ENCODE measurements at places on chromosomes 3 and 15.

DNA sequence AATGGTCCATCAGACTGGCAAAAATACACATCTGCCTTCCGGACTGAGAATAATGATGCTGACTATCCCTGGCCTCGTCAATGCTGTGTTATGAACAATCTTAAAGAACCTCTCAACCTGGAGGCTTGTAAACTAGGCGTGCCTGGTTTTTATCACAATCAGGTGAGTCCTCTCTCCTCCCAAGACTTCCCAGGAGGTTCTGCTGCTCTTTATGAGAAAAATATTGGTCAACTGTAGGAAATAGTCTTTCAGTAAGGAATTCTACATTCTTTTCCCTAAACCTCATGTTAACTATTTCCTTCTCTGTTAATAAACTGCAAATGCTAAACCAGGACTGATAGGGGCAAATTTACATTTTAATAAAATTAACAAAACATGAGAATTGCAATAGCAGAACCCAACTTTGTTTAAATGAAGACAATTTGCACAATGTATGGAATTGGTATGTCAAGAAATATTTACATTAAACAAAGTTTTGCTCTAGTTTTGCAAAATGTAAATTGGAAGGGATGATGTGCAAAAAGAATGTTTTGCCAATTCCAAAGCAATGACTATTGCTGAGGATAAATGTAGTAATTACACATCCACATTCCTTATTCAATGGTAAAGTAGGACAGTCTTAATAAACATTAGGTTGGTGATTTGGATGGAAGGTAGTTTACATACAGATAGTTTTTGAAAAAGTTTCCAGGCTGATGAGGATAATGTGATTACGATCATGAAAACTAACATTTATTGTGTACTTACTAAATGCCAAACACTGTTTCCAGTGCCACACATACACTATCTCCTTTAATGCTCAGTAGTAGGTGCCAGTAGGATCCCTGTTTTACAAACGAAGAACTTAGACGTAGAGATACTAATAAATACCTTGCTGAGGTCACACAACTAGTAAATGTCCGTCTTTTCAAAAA, 21.1 kb downstream of the UPK1B start:
- no peak for DNase-seq

GRCh38 chr15:79956354-79956939, 14.5 kb downstream of the BCL2A1 start:
- no peak for DNase-seq

- DNase-seq, result no peak
These were observed 165.3 kb upstream of the CTNNB1 start for GRCh38 chr3:41033956-41034519.

DNA sequence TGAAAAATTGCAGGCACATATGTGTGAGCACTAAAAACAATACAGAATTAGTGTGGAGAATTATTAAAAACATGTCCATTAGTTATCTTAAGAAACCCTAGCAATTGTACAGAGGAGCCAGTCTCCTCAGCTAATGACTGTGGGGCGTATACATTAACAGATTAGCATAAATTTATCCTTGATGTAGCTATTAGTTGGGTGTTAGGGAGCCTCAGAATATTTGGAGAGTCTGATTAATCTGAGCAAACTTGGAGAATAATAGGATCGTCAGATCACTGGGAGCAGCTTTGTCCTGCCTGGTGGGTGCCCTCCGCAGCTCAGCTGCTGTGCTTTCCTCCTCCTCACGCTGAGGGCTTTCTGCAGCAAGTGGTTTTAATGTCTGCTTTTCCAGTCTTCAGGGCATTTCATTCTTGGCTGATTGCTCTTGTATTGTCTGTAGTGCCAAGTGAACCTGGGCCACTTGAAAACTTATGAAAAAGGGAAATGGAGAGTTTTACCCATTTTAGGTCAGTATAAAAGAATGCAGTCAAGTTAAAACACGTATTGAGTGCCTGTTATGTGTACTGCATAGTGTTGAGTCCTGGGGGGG, 417.4 kb upstream of the SEMA6D start:
- no peak for DNase-seq

- DNase-seq, result no peak
These were observed 13.8 kb downstream of the CRYGS start for GRCh38 chr3:186530415-186530814.

GRCh38 chr3:30597131-30597768, 9.2 kb upstream of the TGFBR2 start:
- no peak for DNase-seq

- peak; percentile 81 for DNase-seq
These were observed 18.1 kb upstream of the ALDH1A3 start for GRCh38 chr15:100861511-100861991.

DNA sequence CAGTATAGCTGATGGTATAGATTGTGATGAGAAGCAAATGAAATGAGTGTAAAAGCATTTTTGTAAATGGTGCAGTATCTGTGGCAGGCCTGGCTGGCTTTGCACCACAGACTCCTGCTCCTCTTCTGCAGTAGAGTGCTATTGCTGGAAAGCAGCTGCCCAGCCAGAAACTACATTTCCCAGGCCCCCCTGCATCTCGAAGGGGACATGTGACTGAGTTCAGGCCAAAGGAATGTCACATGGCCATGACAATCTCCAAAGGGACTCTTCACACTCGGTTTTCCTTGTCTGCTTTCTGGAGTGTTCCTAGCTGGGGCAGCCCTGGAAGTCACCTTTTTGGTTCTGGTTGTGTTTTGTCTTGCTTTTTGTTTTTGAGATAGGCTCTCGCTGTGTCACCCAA, 277.1 kb downstream of the SUCLG2 start:
- no peak for DNase-seq

DNA sequence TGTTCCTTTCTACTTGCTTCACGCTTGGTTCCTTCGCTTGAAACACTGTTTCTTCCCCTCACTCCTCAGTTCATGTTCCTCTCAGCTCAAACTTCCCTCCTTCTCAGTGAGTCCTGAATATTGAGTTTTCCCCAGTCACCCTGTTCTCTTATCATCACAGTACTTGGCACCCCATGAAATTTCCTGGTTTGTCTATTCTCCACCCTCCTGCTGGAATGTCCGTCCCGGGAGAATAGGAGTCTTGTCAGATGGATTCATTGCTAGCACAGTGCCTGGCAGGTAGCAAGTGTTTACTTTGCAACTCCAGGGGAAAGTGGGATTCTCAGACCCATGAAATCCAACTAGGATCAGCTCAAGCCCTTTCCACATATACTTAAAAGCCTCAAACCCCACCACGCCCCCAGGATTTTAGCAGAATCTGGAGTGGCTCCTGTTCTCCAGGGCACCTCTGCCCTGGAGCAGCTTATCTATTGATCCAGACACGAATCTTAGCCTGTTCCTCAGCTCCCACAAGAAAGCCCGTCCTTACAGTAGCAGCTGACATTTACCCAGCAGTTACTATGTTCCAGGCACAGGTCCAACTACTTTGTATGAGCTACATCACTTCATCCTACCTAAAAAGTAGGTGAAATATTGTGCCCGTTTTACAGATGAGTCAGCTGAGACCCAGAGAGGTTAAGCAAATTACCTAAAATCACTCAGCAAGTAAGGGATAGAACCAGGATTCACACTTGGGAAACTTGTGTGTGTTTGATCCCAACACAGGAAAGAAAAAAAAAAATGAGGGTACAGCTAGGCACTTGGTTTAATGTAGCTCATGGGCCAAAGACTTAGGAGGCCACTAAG, 36.8 kb upstream of the MAP3K13 start:
- DNase-seq, result no peak

DNA sequence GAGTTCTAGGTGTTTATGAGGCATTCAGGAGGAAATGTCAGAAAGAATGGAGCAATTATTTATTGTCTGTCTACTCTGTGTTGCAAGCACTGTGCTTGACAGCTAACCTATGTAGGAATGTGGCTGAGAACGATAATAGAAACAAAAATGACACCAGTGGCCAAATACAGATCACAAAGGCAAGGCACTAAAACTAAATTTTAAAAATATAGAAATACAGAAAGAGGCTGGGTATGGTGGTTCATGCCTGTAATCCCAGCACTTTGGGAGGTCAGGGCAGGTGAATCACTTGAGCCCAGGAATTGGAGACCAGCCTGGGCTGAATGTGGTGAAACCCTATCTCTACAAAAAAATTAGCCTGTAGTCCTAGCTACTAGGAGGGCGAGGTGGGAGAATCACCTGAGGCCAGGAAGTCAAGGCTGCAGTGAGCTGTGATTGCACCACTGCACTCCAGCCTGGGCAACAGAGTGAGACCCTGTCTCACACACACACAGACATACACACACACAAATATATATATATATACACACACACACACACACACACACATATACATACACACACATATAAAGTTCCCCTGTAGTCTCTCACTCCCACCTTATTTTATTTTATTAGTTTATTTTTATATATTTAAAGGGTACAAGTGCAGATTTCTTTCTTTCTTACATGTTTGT, 6.0 kb downstream of the PRKCI start:
- DNase-seq, result no peak

GRCh38 chr15:61063875-61064320, 165.2 kb downstream of the RORA start:
- DNase-seq, result no peak

DNA sequence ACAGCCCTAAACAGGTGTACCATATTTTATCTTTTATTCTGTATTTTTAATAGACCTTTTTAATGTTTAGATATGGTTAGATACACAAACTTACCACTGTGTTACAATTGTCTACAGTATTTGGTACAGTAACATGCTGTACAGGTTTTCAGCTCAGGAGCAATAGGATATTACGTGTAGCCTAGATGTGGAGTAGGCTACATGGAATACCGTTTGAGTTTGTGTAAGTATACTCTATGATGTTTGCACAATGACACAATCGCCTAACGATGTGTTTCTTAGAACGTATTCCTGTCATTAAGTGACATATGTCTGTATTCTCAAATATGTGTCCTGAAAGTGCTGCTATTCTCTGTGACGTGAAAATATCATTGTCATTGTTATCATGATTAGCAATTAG, 62.6 kb downstream of the MFSD1 start:
- no peak for DNase-seq

GRCh38 chr3:125194849-125195601, 17.5 kb downstream of the SLC12A8 start:
- DNase-seq, result no peak

DNA sequence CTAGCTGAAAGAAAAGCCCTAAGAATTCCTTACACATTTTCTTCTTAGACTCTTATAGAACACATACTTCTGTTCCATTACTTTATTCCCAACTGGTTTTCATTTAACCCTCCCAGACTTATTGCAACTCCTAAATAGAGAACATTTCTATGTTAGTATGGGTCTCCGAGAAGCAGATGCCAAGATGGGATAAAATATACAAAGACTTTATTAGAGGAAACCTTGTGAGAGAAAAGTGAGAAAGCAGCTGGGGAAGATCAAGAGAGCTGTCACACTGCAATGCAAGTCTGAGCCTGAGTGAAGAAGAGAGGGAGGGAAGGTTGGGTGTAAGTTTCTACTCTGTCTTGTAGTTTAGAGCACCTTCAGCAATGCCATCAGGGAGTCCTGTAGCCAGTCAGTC, 979.3 kb downstream of the IGSF11 start:
- DNase-seq, result no peak

DNA sequence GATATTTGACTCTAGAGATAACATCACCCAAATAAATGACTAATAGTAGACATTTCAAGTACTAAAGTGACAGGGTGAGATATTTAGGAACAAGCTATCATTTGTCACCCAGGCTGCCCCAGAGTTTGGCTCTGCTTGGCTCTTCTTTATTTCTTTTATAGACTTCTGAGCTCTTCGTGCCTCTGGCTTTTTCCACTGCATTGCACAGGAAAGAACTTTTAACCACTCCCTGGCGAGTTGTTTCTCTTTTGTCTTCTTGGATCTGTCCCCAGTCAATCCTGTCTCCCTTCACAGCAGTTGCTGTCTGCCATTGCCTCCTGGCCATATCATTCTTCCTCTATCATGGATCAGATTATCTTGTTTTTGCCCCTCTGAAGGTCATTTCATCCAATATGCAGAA, 339.2 kb upstream of the DCBLD2 start:
- no peak for DNase-seq

- no peak for DNase-seq
These were observed 334.2 kb upstream of the MDFIC2 start for GRCh38 chr3:70646635-70647034.

- no peak for DNase-seq
These were observed 56.5 kb downstream of the KY start for GRCh38 chr3:134594331-134594741.

- DNase-seq, result no peak
These were observed 11.5 kb upstream of the TIMP4 start for GRCh38 chr3:12170207-12170606.

- no peak for DNase-seq
These were observed 89.5 kb downstream of the DCLK3 start for GRCh38 chr3:36674816-36675215.

DNA sequence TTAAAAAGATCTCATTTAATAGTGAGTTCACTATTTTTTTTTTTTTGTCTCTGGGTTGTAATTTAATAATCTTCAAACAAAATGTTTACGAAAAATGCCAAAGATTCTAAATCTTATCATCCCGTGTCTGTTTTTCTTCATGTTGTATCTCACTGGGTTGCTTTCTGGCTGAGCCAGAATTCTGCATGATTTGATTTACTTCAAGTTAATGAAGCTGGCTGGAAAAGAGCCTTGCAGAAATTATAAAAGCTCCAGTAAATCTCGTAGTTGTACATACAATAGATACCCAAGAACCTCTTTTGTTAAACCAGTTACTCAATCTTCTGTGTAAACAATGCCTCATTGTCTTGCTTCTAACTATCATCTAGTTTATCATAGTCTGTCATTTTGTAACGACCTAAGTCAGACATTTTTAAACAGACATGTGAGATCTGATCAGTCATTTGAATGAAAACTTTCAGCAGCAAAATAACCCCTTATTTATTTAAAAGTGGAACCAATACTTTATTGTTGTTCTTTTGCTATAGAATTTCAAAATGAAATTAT, 249.0 kb downstream of the MCTP2 start:
- no peak for DNase-seq

DNA sequence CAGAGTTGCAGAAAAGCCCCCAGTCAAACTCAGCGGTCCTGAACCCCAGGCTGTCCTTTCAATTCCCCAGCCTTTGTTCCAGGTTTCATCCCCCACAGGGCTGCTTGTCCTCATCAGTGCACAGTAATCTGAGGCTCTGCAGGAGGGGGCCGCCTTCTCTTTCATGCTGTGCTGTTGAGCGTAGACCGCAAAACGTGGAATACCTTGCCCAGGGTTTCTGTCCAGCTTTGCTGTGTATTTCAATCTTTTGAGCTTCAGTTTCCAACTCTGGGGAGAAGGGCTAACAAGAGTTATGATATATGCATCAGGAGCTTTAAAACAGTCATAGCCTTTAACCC, 64.8 kb downstream of the FAM43A start:
- DNase-seq, result no peak

- DNase-seq, result no peak
These were observed 21.9 kb downstream of the SLCO2A1 start for GRCh38 chr3:134007819-134008218.

GRCh38 chr3:7512048-7512447, 651.1 kb downstream of the GRM7 start:
- DNase-seq, result no peak

GRCh38 chr3:160671231-160671630, 5.7 kb upstream of the ARL14 start:
- no peak for DNase-seq

DNA sequence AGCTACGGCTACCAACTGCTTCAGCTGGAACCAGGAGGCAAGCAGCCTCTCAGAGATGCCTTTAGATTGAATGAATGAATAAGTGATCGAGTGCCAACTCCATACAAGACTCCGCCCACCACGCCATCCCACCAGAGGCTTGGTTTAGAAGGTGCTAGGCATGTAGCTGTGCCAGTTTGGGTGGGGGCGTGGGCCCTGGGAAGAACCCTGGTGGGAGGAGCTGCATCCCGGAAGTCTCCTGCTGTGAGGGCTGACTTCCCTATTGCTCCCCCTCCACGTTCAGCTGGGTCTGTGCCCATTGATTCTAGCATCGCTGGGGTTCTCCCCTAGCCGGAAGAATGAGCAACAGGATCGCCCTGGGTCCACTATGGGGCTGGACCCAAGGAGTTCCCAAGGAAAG, 20.9 kb downstream of the LINGO1 start:
- DNase-seq, result peak; percentile 31
